ENCODE measurements at places on chromosomes 16 and 17.

GRCh38 chr17:83091257-83092141, 12.1 kb downstream of the METRNL start:
- no peak for DNase-seq

GRCh38 chr17:31754239-31754945, 104.7 kb downstream of the COPRS start:
- no peak for DNase-seq

- DNase-seq = no peak
These were observed 43.4 kb upstream of the ICAM2 start for GRCh38 chr17:64063766-64064224.

DNA sequence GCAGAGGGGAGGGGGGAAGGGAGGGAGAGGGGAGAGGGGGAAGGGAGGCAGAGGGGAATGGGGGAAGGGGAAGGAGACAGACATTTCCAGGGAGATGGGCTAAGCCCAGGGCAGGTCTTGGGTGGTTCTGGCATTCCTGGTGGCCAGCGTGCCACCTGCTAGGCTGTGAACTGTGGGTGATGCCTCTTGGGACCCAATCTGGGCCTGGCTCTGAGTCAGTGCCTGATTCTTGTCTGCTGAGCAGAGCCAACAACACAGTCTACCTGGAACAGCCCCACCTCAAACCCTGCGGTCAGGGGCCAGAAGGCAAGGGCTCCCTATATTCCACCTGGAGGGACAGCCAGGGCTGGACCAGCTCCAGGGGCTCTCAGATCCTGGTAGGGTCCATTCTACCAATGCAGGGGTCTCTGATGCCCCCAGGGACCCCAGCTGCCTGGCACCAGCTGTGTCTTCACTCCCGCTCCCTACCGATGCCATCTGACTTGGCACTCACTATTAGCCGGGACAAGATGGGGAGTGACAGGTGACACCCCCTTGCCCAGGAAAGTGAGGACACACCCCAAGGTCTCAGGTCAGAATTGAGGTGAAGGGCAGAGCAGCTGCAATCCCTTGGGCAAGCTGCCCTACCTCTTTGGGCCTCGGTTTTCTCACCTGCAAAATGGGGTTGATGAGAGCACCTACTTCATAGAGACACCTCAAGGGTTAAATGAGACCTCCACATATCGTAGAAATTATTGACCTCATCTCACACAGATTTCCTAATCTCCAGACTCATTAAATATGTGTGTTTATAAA, 87.2 kb downstream of the LITAF start:
- DNase-seq = no peak

DNA sequence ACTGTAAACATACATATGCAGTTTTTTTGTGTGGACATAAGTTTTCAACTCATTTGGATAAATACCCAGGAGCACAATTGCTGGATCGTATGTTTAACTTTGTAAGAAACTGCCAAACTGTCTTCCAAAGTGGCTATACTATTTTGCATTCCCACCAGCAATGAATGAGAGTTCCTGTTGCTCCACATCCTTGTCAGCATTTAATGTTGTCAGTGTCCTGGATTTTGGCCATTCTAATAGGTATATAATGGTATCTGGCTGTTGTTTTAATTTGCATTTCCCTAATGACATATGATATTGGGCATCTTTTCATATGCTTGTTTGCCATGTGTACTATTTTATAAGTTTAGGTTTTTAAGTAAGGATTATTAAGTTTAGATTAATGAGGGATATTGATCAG, 14.1 kb downstream of the TANGO6 start:
- DNase-seq = no peak

DNA sequence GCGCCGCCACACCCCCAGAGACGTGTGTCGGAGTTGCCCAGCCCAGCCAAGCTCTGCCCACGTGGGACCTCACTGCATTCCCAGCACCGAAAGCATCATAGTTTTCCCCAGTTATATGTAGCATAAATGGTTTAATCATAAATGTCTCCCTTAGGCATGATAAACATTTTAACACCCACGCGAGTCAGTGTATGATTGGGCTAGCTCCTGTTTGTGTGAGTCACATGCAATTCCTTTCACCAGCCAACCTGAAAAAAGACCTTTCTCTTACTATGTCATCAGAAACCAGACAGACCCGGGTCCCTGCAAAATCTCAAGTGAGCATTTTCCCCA, 9.2 kb downstream of the TAF1C start:
- DNase-seq = no peak

- peak; percentile 32 for DNase-seq
These were observed 6.7 kb upstream of the ABCA9 start for GRCh38 chr17:69067274-69068047.

DNA sequence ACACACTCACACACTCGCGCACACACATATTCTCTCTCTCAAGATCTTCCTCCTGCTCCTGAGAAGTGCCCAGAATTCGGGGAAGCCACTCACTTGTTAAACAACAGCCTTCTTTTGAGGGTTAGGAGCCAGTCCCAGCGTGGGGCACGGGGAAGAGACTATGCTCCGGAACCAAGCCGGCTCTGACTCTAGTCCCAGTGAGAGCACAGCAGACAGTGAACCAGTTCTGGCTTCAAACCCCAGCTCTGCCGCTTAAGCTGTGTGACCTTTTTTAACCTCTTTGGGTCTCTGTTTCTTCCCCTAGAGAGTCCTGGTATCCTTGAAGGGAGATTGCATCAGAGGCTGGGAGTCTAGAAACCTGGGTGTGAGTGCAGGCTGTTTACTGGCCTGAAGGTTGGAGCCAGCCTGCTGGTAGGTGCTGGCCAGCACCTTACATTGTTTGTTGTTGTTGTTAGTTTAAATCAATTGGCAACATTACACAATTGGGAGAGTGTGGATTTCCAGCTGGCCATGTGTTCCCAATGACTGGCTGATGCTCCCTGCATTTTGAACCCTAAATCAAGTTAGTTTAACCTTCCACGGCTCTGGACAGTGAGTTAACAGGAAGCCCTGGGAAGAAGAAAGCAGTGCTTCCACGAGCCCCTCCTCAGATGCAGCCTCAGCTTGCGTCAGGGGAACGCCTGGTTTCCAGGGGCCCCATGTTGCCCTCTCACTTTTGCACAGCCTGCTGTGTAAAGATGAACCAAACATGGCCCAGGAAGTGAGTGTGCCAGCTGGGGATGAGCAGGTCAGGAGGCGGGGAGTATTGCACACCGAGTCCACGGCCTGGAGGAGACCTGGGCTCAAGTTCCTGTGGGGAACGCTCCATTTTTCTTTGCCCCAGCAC, 71.5 kb downstream of the GAS7 start:
- no peak for DNase-seq

DNA sequence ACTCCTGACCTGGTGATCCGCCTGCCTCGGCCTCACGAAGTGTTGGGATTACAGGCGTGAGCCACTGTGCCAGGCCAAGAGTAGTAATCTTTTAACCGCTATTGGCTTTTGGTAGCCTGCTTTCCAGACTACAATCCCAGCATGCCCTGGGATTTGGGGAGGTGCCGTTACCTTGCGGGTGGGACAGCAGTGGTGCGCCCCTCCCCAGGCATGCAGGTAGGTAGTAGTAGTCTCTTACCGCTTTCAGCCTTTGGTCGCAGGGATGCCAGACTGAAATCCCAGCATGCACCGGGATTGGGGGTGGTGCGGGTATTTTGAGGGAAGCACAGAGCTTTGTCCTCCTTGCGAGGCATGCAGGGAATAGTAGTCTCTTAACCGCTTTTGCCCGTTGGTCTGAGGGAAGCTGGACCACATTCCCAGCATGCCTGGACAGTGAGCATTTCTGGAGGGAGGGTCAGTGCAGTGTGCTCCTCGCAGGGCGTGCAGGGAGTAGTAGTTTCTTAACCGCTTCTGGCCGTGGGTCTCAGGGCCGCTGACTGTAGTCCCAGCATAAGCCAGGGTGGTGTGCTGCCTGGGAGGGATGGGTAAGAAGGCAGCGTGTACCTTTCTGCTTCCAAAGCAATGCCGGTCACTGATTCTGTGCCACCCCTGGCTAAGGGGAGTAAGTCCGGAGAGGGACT, 1686.8 kb downstream of the TP53TG3F start:
- no peak for DNase-seq

DNA sequence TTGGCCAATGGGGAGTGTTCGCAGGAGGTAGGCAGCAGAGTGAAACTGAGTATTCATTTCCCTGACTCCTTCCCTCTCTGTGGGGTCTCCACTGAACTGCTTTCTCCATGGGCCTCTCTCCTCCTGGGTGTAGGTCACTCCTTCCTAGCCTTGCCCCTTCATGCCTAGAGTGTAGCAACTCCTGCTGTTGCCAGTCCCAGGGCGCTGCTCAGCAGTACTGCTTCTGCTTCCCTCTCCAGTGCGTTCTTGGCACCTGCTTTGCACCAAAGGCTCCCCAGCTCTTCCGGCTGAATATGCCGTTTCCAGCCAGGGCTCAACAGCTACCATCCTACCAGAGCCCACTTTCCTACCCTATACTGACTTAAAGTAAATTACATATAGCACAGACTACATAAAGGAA, 92.2 kb downstream of the MAF start:
- DNase-seq = no peak

GRCh38 chr16:27312580-27313421, 973 bp upstream of the IL4R start:
- DNase-seq = no peak

DNA sequence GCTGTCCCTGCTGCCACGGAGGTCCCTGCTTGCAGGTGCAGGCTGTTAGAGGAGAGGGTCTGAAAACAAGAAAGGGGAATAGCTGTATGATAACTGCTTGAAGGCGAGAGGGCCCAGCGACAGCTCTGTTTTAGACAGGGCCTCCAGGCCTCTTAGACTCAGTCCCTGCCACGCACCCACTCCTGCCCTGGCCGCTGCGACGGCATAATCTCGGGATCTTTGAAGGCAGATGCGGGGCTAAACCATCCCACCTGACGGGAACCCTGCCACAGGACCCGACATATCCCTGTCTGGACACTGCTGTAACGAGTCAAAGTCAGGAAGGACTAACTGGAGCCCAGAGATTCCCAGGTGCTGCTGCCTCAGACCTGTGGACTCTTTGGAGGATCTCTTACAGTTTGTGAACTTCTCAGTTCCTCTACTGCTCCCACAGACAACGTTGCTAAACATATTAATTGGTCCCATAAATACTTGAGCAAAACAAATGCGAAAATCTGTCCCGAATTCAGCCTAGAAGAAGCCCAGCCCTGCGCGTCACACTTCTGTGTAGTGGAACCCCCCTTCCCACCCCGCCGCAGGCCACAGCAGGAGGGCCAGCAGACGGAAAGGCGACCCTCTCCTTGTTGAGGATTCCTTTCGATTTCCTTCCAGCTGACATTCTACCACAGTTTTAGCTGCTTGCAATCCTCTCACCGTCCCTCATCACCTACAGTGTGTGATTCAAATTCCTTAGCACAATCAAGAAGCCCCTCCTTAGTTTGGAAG, 998 bp upstream of the TMEM11 start:
- no peak for DNase-seq

DNA sequence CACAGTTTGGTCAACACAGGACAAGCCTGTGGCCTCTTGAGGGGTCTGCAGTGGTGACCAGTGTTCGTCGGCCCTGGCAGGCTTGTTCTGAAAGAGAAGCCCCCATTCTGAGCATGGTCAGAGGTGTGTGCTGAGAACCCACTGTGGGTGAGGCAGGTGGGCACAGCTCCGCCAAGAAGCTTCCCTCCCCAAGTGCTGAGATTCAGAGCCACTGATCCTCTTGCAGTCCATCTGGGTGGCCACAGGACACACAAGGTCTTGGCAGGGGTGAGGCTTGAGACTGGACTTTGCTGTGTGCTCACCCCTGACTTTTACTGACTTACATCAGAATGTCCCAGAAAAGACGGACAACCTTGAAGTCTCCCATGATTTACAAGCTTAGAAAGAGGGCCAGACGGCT, 18.7 kb downstream of the MPRIP start:
- DNase-seq = no peak

DNA sequence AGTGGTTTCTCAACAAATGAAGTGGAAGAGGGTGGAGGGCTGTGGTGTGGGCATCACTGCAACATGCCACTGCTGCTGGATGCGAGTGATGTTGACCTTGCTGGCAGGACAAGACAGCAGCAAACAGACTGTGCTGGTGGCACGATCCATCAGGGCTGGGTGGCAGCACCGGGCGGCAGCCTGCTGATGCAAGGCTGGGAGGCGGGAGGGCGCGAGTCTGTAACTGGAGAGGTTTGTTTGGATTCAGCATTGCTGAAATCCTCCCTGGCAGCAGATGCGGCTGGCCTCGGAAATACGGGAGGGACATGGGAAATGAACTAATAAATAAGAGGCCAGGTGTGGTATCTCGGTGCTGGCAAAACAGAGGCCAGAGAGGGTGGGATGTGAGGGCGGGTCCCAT, 224.2 kb downstream of the ENGASE start:
- no peak for DNase-seq

- DNase-seq = no peak
These were observed 22.9 kb downstream of the ZNHIT3 start for GRCh38 chr17:36509272-36509985.

DNA sequence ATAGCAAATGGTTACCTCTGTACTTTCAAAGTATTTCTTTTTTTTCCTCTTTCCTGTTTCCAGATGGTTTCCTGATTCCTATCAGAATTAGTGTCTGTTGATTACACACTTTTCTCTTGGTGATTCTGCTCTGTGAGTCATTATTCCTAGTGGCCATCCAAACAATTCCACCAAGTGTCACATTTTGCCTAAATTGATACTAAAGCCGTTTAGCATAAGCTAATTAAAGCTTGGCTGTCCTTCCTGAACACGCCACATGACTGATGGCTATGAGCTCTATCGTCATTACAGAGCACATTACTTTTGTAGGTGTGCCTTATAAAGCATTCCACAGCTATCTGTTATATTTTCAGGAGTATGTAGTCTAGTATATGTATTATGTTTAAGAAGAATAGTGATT, 671.2 kb downstream of the CDH8 start:
- DNase-seq = no peak

- no peak for DNase-seq
These were observed 26.5 kb upstream of the PPM1D start for GRCh38 chr17:60573236-60574051.

DNA sequence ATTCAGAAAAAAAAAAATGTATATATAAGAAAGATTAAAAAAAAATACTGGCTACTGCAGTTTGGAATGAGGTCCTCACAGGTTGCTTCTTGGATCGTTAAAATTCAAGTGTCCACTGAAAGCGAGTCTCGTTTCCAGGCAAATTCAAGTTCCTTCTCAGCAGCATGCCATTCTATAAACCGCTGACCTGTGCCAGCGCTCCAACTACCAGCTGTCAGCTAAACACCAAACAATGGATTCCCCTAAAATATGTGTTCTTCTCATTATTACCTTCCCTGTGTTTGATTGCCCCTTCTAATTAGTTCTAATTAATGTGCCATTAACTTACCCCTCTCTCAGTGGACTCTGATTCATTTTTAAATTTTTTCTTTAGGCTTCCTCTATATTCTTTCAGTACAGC, 92.4 kb downstream of the DNAH9 start:
- DNase-seq = no peak

DNA sequence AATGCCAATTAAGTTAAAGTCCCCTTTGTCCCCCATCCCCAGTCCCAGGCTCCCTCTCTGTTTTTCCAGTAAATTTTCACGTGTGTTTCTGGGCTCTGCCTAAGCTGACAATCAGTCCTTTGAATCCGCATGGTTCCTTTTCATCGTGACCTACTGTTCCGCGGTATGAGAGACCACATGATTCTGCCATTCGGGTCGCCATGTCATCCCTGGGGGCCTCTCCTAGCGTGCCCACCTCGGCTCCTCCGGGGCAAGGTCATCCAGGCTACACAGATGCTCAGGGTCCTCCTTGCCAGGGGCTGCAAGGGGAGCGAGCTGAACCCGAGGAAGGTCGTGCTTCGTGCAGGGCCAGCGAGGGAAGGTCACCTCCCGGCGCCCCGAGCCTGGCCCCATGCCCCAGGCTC, 157.6 kb downstream of the RAB11FIP4 start:
- peak; percentile 48 for DNase-seq

GRCh38 chr16:27199736-27200135, 3.6 kb upstream of the KDM8 start:
- DNase-seq = no peak

- no peak for DNase-seq
These were observed 640.4 kb downstream of the CDH11 start for GRCh38 chr16:64481497-64481896.
